ENCODE measurements at places on chromosomes 6 and 20.

- no peak for DNase-seq
Observed at GRCh38 chr6:112266331-112266730, 12.0 kb upstream of the LAMA4 start.

DNA sequence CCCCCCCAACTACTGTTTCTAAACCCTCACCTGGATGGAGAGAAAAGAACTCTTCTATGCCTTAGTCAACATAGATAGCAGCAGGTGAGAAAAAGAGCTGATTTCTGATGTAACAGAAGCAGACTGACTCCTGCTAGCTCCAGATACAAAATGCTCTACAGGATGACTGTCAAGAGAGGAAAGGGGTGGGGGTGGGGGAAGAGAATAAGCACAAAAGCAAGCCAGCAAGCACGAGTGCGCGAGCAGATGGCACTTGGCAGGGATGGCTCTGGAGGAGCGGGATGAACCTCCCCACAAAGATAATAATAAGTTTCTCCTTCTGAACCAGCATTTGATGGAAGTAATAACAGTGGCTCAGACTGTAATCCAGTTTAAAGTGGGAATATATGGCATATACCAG is 45.6 kb upstream of the SPDEF start:
- no peak for DNase-seq

DNA sequence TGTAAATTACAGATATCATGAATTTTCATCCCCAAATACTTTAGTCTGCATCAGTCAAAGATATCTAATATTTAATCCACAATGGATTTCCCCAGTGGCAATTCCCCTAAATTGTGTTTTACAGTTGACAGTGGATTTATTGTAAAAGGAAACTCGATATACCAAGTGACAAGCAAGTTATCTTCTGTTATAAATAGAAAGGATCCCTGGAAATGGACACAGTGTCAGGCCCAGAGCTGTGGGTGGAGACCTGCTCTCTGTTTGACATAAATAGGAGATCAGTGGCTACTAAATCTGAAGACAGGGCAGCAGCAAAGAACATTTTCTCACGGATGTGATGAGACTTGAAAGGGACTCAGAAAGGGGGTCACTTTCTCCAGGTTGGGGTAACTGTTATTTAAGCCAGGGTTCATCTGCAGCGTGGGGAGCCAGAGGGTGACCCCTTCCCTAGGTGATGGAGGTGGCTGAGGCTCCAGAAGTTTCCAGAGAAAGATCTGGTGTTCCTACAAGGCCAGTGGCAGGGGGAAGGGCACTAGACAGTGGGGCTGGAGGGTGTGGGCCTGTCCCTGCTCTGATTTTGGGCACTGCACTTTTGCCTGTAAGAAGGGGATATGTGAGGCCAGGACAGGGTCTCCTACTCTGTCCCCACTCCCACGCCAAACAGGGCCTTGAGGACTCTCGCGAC is 12.3 kb upstream of the FAM110A start:
- DNase-seq = no peak

- no peak for DNase-seq
Observed at GRCh38 chr20:58212636-58213035, 15.8 kb downstream of the ANKRD60 start.

DNA sequence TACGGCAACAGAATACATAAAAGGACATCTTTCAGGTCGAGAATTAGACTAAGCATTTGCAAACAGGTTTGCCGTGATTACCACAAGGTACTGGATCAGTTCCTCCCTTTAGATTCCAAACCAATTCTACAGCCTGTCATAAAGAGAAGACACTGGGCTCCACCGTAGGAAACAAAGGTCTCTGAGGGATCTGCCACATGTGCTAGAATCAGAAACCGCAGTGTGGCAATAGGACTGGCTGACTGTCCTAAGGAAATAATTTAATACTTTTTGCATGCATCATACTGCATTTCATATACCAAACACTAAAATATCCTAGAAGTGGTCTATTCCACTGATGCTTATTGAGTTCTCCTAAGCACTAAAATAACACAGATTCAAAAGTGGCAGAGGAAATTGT is 59.2 kb downstream of the POPDC3 start:
- no peak for DNase-seq

DNA sequence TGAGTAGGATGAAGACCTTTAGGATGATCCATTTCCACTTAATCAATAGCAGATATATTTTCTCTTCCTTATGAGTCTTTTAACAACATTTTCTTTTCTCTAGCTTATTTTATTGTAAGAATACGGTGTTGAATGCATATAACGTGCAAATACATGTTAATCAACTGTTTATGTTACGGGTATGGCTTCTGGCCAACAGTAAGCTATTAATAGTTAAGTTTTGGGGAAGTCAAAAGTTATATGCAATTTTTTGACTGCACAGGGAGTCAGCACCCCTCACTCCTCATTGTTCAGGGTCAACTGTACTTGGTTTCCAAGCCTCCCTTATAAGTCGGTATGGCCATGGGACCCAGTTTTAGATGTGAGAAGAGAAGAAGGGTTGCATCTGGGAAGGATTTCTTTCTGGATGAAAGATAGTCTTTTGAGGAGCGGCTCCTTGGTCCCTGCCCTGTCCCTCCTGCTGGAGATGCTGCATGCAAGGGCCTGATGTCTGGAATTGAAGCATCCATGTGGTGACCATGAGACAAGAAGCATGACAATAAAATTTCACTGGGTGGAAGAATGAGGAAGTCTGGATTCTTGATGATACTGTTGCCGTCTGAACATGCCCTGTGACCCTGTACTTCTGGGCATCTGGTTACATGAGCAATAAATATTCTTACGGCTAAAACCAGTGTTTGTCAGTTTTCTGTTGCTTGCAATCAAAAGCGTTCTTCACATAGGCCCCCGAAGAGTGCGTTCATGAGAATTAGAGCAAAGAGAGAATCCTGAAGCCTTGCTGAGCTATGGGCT is 194.7 kb upstream of the PMEPA1 start:
- no peak for DNase-seq

DNA sequence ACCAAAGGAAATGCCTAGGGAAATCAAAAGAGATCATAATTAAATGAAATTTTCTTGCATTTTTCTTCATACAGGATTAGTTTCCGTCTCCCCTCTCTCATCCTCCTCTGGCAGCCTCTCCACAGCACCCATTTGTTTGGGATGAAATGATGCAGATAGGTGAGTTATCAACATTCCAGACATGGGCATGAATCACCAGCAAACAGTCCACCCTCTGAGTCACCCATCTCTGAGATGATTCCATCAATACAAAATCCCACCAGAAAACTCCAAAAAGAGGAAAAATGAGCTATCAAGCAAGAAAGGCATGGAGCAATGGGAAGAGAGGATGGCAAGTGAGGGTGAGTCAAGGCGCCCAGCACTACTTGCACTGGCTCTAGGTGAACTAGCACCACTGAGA is 11.4 kb downstream of the MC3R start:
- no peak for DNase-seq

DNA sequence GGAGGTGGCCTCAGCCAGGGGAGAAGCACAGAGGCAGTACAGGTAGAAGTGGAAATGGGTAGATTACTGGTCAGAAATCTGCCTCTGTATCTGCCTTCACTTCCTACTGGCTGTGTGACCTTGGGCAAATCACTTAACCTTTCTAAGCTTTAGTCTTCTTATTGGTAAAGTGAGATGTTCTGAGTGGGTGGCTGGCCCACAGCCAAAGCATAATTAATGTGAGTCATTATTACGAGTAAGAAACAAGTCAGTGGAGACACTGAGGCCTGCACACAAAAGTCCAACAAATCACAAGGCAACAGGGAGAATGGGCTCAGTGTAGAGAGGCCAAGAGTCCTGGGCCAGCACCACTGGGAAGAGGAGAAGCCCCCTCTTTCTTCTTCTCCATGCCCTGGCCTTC is 39.1 kb downstream of the NRN1 start:
- no peak for DNase-seq

- DNase-seq = no peak
Observed at GRCh38 chr6:25454136-25454535, 175.0 kb downstream of the CARMIL1 start.
